ENCODE measurements at places on chromosomes 16 and 17.

GRCh38 chr17:36674278-36674650 is 72.9 kb downstream of the MRM1 start:
- DNase-seq = no peak

- no peak for DNase-seq
These were observed 12.2 kb downstream of the EVPL start for GRCh38 chr17:76014925-76015261.

- DNase-seq = no peak
These were observed 278.9 kb downstream of the SEC14L1 start for GRCh38 chr17:77419547-77420094.

DNA sequence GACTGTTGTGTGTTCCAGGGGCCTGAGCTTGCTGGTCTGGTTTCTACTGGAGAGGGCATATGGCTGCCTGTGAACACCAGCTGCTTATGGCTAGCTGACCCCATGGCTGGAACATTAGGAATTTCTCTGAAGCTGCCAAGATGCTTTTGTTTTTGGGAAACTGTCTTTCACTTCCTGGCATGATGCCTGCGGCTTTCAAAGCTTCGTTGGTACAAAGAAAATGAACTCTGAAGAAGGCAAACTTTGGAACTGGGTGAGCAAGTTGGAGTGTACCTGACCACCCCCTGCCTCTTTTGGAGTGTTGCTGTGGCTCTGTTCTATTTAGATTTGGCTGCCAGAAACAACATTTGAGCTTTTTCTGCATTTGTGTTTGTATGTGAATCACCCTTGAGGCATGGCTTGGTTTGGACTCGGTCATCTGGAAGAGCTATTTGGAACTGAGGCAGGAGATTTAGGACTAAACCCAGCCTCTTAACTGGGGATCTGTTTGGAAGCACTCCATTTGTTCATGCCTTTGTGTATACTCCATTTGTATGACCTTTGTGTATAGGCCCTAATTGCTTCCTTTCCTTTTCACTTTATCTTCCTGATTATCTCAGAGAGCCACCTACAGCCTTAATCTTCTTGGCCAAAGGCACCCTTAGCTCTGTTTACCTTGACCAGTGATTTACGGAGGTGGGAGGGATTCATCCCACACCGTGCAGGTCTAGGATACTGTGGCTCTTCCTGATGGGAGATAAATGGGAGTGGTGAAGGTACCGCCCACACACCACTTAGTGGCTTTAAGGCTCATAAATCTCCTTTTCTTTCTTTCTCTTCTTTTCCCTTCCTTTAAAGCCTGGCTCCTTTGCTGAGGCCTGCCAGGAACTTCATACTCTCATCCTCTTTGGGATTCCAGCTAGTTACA is 7.3 kb upstream of the CPHXL start:
- DNase-seq = no peak

DNA sequence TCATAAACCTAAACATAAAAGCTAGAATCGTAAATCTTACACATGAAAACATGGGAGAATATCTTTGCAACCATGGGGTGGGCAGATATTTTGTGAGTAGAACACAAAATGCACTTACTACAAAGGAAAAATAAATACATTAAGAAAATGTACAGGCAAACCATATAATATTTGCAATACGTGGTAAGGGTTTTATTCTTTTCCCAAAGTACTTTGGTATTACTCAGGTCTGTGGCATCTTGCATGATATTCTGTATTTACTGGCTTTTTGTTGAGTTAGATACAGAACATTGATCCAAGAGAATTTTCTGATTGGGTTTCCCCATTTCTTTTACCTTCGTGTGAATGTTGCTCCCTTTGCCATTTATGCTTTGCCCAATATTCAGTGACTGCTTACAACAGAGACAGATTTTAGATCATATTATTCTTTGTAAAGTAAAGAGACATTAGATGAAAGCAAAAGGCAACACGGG is 33.0 kb upstream of the ARHGAP17 start:
- no peak for DNase-seq

- DNase-seq = no peak
These were observed 33.8 kb downstream of the ESRP2 start for GRCh38 chr16:68202091-68202519.

DNA sequence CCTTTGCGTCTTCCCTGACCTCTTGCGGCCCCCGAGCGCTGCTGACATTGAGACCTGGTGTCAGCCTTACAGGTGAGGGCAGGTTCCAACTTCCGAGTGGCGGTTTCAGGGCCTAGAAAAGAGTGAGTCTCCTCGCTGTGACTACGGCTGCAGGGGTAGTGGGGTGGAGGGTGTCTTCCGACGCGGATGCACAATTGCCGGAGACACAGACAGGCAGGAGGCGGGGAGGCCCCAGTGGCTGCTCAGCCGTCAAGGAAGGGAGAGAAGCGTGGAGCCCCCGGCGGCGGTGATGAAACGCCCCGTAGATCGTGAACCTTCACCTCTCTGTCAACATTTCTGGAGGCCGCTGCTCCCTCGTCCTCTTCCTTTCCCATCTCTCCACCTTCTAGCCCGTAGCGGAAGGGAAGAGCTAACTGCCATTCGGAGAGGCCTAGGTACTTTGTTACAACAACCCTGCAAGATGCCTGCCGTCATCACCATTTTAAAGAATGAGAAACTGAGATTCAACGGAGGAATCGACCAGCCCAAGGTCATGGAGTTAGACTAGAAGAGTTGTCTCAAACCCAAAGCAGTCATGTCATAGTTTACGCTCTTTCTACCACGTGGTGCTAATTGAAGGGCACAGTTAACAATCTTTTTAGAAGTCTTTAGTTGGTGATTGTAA is 485 bp downstream of the DNAJA3 start:
- no peak for DNase-seq

GRCh38 chr16:57977418-57978069 is 6.6 kb upstream of the CNGB1 start:
- DNase-seq = no peak
